ENCODE measurements at places on chromosomes 4 and X.

GRCh38 chr4:88706574-88706973 lies 8.9 kb upstream of the NAP1L5 start:
- DNase-seq: no peak

- no peak for DNase-seq
These were observed 198.5 kb upstream of the KLF8 start for GRCh38 chrX:56033495-56034180.

DNA sequence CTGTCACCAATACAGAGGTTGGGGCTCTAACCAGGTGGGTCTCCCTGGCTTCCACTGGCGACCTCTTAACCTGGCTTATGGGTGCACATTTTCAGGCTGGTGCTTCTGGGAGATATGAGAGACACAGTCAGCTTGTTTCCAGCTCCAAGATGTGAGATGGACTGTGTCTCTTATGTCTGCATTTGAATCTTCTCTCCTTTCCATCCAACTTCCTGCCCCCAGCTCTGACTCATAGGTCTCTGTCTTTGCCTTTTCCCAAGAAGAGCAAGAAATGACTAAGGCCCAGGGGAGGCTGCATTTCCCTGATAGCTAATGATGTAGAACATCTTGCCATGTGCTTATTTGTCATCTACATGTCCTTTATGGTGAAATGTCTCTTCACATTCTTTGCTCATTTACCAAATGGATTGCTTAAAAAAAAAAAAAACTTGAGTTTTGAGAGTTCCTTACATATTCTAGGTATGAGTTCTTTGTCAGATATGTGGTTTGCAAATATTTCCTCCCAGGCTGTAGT lies 3.2 kb upstream of the UXT start:
- DNase-seq: no peak

DNA sequence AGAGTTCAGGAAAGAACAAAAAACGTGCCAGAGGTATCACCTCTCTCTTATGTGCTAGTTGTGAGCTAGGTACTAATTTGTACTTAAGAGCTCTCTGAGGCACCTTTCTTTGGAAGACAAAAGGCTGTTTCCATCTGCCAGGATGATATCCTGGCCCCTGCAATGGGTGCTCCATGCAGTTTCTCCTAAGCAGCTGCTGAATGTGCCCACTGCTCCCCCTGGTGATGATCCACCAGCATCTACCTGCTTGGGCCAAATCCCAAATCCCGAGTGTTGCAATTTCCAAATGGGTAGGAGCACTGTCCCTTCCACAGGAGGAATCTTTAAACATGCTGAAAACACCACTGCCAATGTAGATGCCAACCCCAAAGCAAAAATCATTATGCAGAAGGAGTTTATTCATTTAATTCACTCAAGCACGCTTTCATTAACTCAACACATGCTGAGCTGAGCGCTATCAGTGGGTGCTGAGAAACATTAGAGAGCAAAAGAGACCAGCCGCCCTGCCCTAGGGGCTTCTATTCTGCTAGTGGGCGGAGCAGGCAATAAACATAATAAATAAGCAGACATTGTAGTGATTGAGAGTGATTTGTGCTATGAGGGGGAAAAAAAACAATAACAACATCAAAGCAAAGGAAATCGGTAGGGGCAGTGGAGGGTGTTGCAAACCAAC lies 69.6 kb upstream of the C4orf50 start:
- no peak for DNase-seq

DNA sequence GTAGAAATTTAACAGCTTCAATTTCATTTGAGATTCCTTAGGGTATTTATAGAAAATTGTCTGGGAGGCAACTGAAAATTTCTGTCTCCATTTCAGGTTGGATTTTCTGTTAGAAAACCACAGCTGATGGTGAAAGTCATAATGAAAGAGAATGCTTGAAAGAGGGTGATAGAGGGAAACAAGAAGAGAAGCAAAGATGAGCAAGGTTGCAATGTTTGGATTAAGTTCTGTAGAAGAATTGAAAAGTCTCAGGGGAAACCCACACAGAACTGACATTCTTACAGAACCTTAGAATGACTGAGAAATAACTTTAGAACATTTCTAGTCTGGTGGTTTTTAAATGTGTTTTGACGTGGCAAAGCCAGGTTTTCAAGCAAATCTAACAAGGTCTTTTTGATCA lies 14.7 kb downstream of the GBA3 start:
- DNase-seq: no peak

DNA sequence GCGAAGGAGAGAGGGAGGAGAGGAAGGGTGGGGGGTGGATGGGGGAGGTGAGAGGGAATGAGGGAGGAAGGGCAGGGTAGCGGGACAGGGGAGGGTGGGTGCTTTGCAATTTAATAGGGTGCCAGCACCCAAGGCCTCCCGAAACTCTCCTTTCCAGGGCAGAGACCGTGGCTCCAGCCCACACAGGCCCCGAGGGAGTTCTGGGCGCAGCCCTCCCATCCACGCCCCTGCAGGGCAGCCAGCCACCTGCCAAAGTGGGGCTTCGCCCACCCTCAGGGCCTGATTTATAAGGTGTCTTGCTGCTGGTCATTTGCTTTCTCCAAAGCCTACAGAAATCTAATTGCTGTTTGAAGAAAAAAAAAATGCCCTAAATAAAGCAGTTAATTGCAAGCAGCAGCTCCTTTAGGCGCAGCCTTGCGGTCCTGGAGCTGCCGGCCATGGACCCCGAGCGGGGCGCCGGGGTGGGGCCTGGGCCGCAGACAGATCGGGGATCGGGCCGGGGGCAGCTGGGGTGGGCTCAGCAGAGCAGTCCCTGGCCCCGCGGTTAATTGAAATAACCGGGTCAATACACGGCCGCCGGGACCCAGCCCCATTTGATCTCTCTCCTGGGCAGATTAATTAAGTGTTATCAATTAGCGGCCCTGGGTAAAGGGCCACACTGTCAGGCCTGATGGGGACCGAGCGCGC lies 106.0 kb upstream of the NKX1-1 start:
- no peak for DNase-seq

GRCh38 chr4:73844345-73844744 lies 7.9 kb downstream of the CXCL6 start:
- DNase-seq: no peak

DNA sequence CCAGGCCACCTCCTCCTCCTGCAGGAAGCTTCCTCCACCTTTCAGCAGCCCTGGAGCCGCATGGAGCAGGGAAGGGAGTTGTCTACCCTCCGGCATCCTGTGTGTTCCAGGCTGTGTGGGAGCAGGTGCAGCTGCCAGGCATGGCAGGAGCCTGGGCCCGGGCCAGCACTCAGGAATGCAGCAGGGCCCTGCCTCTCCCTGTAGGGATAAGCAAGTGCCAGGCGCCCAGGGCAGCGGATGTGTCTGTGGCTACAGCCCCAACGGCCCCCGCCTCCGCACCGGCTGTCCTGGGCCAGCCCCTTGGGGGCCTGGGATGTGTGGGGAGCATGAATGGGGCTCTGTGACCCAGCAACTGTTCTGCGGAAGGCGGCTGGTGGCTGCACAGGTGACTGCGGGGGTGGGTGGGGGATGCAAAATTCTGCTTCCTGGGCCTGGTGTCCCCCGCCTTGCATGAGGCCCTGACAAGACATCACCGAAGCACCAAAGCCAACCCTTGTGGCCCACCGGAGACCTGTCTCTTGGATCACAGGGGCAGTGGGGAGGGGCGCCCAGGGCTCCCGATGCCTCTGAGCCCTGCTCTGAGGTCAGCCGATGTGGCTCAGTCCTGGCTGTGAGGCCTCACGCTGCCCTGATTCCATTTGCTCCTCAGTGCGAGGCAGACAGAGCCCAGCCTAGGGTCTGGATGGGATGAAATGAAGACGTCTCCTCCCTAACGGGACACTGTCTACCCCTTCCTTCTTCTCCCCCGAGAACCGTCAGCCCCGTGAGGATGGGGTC lies 1.4 kb upstream of the DOK7 start:
- DNase-seq: no peak

GRCh38 chr4:156195914-156196313 lies 242.2 kb upstream of the CTSO start:
- DNase-seq: no peak

DNA sequence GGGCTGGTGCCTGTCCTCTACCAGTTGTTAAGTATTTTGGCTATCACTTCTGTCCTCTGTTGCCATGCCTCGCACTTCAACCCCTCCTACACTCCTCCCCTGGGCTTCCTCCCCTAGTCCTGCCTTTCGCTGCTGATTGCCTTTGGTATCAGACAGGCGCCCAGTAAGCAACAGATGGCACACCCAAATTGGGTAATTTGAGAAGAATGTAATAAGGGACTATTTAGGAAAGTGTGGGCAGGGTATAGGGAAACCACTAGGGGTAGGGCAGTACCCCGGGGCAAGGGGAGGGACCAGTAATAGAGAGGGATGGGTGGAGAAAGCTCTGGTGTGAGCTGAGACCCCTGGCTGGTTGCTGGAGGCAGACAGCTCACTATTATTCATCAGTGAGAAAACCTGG lies 172.7 kb upstream of the USP9X start:
- no peak for DNase-seq
